ENCODE measurements at places on chromosomes 6 and 20.
A peak's percentile ranks its signal among the peaks of the same experiment; 100 is the strongest.

DNA sequence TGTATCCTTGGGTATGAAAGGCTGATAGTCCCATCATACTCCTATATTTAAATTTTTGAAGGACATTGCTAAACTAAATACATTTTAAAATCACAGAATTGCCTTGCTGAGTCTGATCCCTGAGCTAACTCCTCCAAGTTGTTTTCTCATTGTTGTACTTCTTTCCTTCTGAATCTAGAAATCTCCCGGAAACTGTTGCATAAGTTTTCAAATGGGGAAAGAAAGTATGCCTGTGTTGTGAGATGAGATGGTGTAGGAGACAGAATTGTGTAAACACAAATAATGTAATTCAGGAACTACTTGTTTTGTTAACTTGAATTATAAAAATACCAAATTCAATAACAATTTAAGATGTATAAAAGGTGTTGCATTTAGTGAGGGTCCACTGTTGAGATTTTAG lies 7.3 kb downstream of the PNRC1 start:
- DNase-seq: no peak

DNA sequence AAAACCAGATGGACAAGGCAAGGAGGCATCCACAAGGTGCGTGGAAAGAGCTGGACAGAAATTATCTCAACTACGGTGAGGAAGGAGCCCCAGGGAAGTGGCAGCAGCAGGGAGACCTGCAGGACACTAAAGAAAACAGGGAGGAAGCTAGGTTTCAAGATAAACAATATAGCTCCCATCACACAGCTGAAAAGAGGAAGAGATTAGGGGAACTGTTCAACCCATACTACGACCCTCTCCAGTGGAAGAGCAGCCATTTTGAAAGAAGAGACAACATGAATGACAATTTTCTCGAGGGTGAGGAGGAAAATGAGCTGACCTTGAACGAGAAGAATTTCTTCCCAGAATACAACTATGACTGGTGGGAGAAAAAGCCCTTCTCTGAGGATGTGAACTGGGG lies 26.8 kb downstream of the TRMT6 start:
- no peak for DNase-seq

DNA sequence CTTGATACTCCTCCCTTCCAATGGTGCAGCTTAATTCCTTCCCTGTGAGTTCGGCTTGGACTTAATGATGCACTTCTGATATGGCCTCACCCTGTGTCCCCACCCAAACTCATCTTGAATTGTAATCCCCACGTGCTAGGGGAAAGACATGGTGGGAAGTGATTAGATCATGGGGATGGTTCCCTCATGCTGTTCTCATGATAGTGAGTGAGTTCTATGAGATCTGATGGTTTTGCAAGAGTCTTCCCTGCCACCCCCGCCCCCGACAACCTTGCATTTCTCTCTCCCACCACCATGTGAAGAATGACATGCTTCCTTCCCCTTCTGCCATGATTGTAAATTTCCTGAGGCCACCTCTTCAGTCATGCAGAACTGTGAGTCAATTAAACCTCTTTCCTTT lies 50.3 kb upstream of the HLA-G start:
- DNase-seq: no peak

DNA sequence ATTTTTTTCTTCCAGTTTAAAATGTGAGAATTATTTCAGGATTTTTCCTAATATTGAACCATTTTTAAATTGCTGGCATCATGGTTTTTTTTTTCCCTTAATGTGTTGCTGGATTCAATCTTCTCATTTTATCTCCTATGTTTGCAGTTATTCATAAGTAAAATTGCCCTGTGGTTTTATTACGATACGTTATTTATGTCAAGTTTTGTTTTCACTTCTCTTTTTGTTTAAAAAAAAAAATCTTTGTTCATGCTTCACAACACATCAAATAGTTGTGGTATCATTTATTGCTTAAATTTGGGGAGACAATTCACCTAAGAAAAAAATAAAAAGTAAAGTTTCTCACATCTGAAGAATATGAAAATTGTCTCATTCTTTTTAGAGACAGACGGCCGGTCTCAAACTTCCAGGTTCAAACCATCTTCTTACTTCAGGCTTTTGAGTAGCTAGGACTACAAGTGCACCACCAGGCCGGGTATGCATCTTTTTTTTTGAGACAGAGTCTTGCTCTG lies 239.3 kb upstream of the ID4 start:
- no peak for DNase-seq

DNA sequence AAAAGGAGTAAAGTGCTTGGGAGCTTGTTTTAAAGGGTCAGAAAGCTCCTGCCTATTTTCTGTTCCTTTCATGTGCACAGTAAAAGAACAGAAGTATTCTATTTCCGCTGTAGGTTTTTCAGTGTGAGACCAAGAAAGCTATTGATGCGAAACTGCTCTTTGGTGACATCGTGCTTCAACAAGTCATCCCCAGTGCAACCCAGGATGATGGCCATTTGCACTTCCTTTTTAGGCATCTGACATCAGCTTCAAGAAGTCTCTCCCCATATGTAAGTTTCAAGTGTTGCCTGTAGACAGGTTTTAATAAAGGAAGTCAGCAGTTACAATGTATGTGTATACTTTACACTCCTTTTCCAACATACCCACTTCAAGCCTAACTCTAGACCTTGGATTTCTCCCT lies 131.6 kb downstream of the RFX6 start:
- peak; percentile 29 for DNase-seq

- DNase-seq: no peak
Measured at GRCh38 chr6:134590449-134590848, 272.5 kb upstream of the SGK1 start.

DNA sequence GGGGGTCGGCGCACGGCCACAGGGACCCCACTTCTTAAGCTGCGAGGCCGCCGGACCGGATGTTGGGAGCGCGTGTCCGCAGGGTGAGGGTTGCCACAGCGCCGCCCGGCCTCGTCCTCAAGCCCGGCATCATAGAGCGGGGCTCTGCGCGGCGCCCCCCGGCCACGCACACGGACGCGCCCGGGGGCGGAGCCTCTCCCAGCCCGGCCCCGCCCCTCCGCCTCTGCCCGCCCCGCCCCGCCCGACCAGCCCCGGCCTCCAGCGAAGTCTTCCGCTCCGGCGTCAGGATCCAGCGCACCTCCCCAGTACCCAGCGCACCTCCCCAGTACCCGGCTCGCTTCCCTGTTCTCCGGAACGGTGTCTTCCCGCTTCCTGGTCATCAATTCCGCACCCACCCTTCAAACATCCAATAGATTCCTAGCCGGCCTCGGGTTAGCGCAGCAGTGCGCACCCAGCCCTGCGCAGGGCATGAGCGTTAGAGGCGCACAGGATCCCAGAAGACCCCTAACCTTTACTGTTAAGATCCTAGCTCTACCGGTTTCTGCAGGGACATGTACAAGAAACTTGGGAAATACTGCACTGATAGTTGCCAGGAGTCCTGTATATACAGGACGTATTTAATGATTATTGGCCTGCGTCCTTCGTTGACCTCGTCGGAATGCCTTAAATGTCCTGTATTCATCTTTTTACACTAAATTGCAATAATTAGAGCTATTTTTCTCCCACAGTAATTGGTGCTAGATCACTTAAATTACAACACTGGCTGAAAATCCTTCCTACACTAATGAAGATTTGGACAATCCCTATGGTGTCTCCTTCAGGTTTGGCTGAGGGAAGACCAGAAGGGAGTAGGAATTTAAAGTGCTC lies 535 bp upstream of the DNAAF9 start:
- peak; percentile 90 for DNase-seq

GRCh38 chr6:154466971-154467679 lies 43.4 kb downstream of the CNKSR3 start:
- DNase-seq: no peak

DNA sequence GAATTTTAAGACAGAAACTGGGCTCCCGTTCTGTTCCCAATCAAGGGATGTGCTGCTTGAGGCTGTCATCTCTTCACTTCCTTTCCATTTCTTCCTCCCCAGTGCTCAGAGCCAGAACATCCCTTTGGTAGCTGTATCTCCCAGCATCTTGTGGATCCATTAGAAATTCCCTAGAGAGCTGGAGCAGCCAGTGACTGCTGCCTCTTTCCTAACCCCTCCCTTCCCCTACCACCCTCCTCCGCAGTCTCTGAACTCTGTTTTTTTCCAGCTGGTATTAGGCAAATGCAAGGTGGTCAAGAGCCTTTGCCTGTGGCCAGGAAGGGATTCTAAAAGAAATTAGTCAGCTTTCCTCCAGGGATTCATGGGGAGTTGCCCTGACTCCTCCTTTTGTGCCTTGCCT lies 208.0 kb downstream of the EYA2 start:
- no peak for DNase-seq

- no peak for DNase-seq
Measured at GRCh38 chr20:23448167-23448566, 4.5 kb downstream of the CST11 start.

GRCh38 chr6:140857739-140858380 lies 1274.9 kb upstream of the GJE1 start:
- no peak for DNase-seq

DNA sequence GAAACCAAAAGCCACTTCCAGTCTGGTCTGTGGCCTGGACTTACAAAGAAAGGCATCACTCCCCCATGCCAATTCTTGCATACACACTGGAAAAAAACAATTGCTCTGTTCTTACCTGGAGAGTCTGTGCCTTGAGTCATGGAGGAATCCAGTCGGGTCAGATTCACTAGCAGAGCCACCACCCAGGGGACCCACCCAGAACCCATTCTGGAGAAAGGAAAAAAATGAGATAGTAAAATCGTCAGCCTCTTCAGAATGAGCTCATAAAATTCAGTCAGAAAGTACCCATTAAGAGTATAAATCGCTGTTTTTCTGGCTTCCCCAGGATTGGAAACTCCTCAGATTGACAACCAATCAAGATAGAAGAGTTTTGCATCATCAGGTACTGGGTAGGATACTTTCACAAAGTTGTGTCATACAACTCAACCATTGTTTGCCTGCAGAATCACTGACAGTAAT lies at the start of gene HLA-DOB:
Gene HLA-DOB, minus strand, starts transcription at position 257 of the 459 bp plus-strand sequence. Its CDS starts 51 bp downstream, at position 206.
- peak; percentile 83 for DNase-seq

DNA sequence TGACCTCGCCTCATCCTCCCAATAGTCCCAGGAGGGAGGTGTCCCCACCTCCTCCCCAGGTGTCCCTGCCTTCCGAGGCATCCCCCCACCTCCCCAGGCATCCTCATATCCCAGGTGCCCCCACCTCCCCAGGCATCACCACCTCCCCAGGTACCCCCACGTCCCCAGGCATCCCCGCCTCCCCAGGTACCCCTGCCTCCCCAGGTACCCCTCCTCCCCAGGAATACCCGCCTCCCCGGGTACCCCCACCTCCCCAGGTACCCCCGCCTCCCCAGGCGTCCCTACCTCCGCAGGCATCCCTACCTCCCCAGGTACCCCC lies 198.9 kb downstream of the SYNDIG1 start:
- DNase-seq: no peak

- DNase-seq: peak; percentile 71
Measured at GRCh38 chr6:168956884-168957730, 296.5 kb downstream of the THBS2 start.

DNA sequence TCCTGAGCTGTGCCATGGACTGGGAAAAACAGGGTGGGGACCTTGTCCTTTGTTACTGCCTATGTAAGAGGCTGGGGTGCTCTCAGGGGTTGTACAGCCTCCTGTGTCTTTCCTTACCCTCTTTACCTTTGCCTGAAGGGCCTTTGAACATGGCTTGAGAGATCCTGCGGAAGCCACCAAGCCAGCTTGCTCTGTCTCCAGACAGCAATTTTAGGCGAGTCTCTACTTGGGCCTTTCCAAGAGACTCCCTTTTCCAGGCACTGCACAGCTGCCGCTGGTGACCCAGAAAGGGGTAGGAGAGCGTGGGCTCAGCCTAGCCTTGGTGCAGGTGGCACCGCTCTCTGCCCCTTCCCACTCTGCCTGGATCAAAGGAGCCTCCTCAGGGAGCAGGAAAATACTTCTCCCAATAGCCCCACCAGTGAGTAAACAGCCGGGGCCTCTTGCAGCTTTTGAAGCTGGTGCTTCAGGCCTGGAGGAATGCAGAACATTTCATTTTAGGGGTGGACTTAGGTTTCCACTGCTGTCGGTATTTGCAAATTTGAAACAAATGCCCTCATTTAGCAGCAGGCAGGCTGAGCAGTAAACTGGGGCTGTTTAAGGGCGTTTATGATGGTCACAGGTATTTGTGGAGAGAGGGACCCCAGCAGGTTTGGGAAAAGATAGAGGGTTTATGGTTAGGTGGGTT lies 13.9 kb downstream of the PTK7 start:
- no peak for DNase-seq

DNA sequence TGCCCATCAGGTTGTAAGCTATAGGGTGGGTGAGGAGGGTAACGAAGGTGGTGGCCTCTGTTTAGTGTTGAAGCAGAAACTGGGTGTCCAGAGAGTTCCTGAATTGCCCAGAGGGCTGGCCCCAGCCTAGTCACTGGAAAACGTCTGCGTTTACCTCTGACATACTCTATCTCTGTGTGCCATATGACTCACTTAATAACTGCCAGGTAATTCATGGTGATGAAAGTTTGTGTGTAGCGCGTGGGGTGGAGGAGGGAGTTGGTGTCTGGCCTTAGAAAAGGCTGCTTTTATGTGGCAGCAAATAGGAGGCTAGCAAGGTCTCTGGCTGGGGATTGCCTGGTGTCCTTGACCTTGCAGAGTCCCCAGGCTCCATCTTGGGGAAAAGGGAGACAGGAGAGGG lies 47.3 kb downstream of the SLC35D3 start:
- DNase-seq: no peak

- no peak for DNase-seq
Measured at GRCh38 chr20:50123418-50123817, 10.5 kb upstream of the UBE2V1 start.

DNA sequence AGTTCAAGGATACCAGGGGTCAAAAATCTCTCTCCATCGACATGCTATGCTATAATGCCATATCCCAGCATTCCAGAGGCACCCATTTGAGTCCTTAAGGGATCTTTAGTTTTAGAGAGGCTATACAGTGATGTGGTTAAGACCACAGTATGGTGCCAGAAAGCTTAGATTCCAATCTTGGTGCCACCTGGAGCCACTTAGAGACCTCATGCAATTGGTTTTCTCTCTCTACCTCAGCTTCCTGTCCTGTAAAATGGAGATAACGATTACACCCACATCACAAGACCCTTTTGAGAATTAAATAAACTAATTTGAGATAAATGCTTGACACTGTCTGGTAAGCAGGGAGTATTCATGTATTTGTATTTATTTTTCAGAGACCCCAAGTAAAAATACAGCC lies 39.0 kb downstream of the PLAGL1 start:
- DNase-seq: no peak

GRCh38 chr6:93896081-93896480 lies 476.7 kb upstream of the EPHA7 start:
- no peak for DNase-seq

DNA sequence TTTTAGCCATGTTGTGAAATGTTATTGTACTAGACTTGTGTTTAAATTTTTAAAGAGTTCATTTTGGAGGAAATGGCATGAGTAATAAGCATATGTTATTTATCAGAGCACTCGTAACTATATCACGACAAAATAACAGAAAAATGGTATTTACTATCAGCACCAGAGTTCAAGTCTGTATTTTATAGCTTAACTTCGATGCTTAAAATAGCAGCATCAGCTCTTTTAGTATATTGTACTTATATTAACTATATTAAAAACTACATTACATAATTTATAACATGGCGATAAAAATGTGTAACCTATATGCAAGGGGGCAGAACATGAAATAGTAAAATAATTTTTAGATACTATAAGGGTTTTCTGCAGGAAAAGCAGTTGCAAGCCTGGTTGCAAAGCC lies 52.9 kb downstream of the ABRACL start:
- DNase-seq: no peak

Measured in GM13977 (cell line).